PC-3 (cell line): ENCODE measurements at places on chromosomes 1 and 21. TPM values are rescaled to one million over a fixed set of nuclear protein-coding genes. Genes with fewer than 3 reads are reported as not detected.

The PRELP gene
- not detected in 2 replicates for total RNA-seq

The IFT25 gene
- 49.7 and 66.7 TPM in 2 replicates for total RNA-seq

The FCRL2 gene
- total RNA-seq, result not detected in 2 replicates

GRCh38 chr1:20280906-20281305 is 9.8 kb upstream of the VWA5B1 start:
- DNase-seq, result no peak

DNA sequence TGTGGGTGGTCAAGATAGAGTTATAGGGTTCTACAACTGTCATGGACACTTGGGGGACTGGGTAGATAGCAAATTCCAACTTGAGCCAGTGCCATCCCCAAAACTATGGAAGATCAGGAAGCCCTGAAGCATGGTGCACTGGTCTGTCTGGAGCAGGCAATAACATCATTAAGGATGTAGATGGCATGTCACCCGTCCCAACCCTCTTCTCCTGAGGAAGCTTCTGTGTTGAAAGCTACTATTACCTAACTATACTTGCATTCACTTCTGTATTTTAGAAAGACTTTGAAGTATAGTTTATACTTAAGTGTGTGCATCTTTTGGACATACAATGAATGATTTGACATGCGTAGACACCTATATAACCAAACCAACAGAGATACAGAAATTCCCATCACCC is 32.9 kb downstream of the RABIF start:
- DNase-seq, result no peak

GRCh38 chr1:113191579-113192076 is 118.6 kb downstream of the LRIG2 start:
- DNase-seq, result peak; percentile 15

DNA sequence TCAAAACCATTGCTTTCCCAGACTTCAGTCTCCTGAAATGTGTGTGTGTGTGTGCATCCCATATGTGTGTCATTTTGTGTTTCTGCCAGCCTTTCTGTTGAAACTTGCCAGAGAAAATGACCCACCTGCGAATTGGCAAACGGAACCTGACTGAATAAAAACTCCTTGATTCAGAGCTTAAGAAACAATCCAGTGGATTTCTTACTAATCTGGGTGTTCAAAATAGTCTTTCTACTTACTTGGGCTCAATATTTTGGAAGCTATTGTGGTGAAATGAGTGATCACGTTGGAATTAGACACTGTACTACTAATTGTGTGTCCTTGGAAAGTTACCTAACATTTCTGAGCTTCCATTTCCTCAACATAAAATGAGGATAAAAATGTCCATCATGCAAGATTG is 138.9 kb upstream of the ERG start:
- DNase-seq, result no peak

DNA sequence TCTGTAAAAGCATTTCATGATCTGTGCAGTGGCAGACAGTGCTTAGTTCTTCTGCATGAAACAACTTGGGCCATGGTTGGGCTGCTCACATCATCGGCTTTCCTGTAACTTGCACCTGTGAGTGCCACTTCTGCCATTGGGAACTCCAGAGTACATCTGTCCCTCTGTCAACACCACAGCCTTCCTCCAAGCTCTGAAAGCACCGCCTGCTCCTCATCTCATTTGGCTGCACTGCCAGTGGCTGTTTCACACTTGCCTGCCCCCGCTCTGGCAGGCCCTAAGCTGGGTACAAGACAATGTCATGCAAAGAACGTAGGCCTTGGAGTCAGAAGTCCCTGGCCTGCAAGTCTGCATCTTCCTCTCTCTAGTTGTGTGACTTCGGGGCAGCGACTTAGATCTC is 46.4 kb downstream of the DDX20 start:
- no peak for DNase-seq

- DNase-seq, result no peak
Measured at GRCh38 chr21:44525391-44526095, 14.5 kb downstream of the KRTAP10-1 start.

GRCh38 chr21:42030311-42030710 is 20.2 kb upstream of the ZBTB21 start:
- DNase-seq, result no peak

- no peak for DNase-seq
Measured at GRCh38 chr1:19414515-19415121, 70.7 kb downstream of the CAPZB start.

DNA sequence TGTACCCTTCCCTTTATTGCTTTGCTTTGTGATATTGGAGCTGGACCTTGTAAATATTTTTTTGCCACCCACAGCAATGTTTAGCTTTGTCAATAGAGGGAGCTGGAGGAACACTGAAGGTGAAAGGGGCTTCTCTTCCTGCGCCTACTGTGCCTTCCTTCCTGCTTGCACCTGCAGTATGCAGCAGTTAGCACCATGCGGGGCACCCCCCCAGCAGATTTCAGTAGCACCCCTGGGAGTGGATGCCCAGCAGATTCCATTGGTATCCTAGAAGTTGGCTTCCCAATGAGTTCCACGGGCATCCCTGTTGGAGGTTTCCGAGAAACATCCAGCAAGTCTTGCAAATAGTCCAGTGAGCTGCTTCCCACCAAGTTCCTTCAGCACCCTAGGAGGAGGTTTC is 25.6 kb downstream of the S100A10 start:
- peak; percentile 89 for DNase-seq
